NCI-H524 (cell line): ENCODE measurements at places on chromosomes 11 and 22.
A peak's percentile ranks its signal among the peaks of the same experiment; 100 is the strongest.

GRCh38 chr11:76102802-76103201, 103.5 kb downstream of the WNT11 start:
- DNase-seq = no peak

GRCh38 chr11:12792590-12792989, 118.4 kb downstream of the TEAD1 start:
- DNase-seq = no peak

GRCh38 chr11:105022527-105022926, 441 bp downstream of the CASP5 start:
- no peak for DNase-seq

DNA sequence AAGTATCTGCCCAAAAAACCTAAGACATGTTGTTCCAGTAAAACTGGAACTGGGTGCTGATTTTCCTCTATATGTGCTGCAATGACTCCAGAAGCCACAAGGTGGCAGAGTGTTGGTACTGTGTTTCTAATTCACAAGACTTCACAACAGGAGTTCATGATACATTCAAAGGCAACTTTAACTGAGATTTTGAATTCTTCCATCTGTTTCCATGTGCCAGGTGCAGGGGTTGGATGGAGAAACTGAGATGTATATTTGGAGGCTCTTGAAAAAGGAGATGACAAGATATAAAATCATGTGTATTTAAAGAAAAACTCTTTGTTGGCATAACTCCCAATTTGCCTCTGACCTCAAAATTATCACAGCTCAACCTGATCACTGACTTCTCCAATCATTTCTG, 1098.6 kb upstream of the CCDC90B start:
- DNase-seq = no peak

DNA sequence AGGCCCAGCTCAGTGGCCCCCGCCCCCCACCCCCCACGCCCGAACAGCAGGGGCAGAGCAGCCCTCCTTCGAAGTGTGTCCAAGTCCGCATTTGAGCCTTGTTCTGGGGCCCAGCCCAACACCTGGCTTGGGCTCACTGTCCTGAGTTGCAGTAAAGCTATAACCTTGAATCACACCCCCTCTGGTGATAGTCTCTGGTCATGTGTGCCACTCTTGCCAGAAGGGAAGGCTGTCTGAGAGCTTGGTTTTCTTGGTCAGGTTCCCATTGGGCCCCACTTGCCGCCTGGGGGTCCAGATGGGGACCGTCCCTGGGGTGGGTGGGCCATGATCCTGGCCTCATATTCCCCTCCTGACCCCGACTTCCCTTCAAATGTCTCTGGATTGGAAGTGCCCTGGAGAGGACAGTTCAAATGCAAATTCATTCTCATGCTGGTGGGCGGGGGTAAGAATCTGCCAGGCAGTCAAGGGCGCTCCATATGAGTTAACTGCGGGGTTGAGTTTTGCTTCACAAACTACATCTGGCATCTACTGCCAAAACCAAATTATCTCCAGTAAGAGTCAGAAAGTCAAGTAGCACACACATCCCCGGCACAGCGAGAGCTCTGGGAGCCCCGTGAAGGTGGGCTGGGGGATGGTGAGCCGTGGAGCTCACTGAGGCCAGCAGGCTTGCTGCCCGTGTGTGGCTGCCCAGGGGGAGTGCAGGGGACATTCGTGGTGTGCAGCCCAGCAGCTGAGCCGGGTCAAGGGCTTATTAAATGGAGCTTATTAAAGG, 35.7 kb downstream of the B3GAT1 start:
- DNase-seq = no peak

GRCh38 chr11:65095974-65096806, at the start of gene VPS51:
TSS of gene VPS51 (plus strand) at chr11:65096214. CDS start at chr11:65096251, 37 bp downstream.
- DNase-seq = peak; percentile 88

DNA sequence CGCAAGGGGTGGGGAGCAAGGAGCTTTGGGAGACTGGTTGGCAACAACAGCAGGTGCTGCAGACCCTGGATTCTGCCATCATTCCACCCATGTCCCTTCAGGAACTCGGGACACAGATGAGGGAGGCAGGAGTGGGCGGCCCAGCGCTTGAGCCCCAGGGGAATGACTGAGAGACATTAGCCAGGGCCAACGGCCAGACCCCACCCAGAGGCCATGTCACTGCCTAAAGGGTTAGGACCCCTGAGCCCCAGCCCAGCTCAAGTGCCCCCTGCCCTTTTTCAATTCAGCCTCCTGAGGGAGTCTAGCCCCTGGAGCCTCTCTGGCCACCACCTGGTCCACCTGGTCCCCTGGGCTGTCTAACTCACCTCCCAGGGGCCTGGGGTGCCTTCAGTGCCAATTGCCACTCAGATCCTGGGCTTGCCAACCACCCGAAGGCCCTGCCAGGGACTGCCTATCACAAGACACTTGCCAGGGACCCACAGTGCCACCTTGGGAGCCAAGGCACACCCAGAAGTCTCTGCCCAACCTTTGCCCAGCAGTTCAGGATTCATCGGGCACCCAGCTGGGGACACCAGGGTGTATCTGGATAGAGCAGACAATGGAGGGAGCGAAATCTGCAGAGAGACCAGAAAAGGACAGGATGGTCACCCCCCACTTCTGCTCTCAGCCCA, 16.6 kb downstream of the MFNG start:
- no peak for DNase-seq

GRCh38 chr11:126544108-126545056, 188.9 kb downstream of the ST3GAL4 start:
- no peak for DNase-seq

DNA sequence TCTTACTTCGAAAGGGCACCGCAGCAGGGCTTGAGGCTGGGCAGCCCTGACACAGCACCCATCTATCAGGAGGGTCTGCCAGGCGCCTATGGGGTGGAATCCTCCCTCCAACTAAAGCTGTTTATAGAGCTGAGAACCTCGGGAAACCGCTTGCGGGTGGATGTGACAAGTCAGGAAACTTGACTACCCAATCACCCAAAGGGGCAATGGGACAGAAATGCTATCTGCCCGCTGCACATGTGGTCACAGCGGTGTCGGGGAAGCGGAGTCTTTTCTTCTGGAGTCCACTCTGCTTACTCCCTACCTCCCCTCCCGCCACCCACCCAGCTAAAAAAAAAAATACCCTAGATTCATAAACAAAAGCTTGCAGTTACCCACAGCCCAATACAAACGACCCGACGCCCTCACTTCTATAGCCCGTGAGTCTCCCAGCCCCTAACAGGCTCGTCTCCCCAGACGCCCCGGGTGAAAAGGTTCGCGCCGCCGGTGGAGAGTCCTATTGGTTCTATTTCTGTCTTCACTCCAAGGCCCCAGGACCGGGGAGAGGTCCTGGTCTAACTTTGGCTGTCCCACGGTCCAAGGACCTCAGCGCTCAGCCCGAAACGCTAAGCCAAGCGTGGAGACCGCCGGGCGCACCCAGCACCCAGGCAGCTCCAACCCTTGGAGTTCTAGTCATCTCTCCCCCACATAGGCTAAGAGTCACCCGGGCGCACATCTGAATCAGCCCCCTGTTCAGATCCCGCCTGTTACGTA, 1.4 kb downstream of the TRPC6 start:
- DNase-seq = no peak

DNA sequence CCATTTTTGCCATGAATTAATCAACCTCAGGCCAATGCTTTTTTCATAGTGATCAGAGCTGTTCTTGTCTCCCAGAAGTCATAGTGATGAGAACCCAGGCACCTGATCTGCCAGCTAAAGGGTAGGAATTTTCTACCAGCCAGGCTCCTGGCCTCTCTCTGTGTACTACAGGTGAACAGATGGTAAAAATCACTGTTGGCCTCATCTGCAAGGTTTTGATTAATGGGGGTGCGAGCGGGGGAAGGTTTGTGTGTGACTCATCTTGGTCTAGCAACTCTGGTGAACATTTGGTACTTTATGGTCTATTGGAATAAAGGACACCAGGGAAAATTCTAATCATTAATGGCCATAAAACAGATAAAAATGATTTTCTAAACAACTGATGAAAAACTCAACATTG, 14.4 kb upstream of the APOL4 start:
- peak; percentile 73 for DNase-seq

GRCh38 chr11:35918716-35919115, 25.1 kb upstream of the LDLRAD3 start:
- DNase-seq = no peak
